ENCODE measurements at places on chromosomes 7 and 10.

DNA sequence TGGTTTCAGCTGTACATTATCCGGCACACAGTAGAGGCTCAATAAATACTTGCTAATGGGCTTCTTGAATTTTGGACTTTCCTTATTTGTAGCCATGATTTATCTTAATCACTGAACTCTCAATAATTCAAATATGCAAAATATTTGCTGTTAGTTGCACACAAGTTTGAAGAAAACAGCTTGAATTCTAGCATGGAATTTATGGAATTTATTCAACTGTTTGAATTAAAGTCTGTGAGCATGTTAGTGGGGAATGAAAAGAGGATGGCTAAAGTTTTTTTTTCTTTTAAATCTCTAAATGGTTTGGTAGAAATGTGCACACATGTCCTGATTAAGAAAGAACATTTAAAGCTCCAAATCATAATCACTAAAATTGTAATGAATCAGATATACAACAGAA, 42.5 kb downstream of the SIRT1 start:
- DNase-seq = no peak

- no peak for DNase-seq
Measured at GRCh38 chr10:124280916-124281315, 137.8 kb downstream of the OAT start.

DNA sequence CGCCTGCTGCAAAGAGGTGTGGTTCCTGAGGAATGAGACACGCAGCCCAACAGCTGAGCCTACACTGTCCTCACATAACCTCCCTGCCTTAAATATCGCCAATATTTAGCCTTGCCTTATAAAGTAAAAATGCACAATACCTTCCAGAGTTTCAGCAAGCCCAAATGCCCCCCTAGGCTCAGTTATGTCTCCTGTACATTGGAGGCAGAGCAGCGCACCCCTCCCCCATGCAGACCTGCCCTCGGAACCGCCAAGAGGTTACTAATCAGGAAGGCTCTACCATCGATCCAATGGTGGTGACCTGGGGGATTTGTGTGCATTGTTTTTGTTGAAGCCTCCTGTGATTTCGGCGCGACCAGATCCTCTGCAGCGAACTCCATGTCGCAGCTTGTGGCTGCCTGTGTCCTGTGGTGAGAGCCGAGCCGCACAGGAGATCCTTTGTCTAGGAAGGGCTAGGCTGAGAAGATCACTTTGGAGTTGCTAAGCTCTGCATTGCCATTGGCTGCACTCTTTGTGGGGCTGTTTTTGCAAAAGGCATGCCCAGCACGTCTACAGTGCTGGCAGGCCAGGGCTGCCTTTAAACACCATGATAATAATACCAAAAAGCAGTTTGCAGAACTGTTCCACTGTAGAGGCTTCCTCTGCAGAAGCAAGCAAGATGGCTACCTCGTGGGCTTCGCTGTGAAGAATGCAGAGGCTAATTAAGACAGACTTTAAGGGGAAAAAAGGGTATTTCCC, 40.1 kb downstream of the TET1 start:
- peak; percentile 72 for DNase-seq

- no peak for DNase-seq
Measured at GRCh38 chr7:45642044-45642443, 67.9 kb downstream of the ADCY1 start.

DNA sequence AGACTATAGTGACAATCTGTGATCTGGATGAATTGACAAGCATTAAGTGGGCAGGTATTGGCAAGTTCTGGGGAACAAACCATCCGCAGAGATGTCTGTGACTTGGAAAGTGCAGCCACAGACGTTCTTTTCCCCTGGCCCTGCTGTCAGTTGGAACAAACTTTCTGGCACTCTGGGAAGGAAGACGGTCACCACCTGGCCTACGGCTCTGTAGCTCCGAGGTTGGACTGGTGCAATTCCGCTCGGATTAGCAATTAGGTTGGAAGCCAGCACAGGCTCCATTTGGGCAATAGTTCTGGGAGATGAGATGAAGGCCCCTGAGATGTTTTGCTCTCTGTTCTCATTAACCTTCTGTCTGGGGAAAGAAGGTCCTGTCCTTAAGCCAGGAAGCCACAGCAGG, 437.5 kb downstream of the CALN1 start:
- DNase-seq = no peak

GRCh38 chr10:121245754-121246153, 352.5 kb downstream of the FGFR2 start:
- DNase-seq = no peak

DNA sequence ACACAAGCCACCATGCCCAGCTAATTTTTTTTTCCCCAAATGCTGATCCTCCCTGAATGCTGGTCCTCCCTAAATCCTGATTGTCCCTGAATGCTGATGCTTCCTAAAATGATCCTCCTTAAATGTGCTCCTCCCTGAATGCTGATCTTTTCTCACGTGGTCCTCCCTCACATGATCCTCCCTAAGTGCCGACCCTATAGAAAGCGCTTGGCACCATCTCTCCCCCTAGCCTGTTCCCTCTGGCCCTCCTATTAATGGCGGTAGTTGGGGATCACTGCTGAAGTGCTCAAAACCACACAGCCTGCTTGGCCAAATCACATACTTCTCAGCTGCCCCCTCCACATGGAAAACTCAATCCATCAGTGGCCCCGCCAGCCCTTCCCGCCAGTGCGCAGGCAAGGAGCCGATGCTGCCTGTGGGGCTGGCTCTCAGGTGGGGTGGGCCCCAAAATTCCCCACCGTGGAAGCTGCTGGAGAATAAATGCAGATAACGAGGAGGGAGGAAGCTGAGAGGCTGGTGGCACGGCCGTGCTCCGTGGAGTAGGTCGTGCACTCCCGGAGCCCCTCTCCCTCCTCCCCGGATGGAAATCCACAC, 42.9 kb downstream of the COL26A1 start:
- DNase-seq = no peak

- no peak for DNase-seq
Measured at GRCh38 chr7:156540619-156541165, 99.9 kb upstream of the RNF32 start.

- DNase-seq = no peak
Measured at GRCh38 chr7:103905997-103906396, 83.5 kb downstream of the RELN start.

DNA sequence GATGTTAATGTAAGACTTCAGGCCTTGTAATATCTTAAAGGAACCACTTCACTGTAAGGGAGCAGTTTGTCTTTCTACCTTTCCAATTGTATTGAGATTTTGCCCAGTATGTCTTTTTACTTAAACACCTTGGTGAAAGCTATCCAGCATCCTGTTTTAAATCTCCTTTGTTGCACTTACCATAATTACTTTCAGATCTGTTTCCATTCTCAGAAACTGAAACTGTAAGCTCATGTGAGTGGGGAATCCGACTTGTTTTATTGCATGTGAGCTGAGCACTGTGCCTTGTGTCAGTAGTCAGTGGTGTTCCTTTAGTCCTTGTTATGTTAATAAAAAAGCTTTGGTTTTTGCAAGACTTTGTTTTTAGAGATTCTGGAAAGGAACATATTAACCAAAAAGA, 42.2 kb downstream of the BMPR1A start:
- DNase-seq = no peak

GRCh38 chr10:63068246-63068645, 64.9 kb upstream of the NRBF2 start:
- no peak for DNase-seq

Data from DMS79 treated with DMSO at 0.1 percent for 48 hours (cell line).